ENCODE measurements at places on chromosomes 12 and 14. TPM values are rescaled to one million over a fixed set of nuclear protein-coding genes. Genes with fewer than 3 reads are reported as not detected.

The PLEKHD1 gene
- 0.25 TPM for polyA plus RNA-seq

The GALNT6 gene
- 1.4 TPM for polyA plus RNA-seq

The RNASE7 gene
- not detected for polyA plus RNA-seq

The IL22 gene
- polyA plus RNA-seq = not detected

The HNF1A gene
- polyA plus RNA-seq = 3.3 TPM

The ANAPC5 gene
- 181 TPM for polyA plus RNA-seq

The FAR2 gene
- polyA plus RNA-seq = 12.0 TPM

The GPRC5D gene
- polyA plus RNA-seq = 0.77 TPM

The ENDOU gene
- 0.29 TPM for polyA plus RNA-seq

The SLCO1B3 gene
- polyA plus RNA-seq = not detected

The EPYC gene
- polyA plus RNA-seq = not detected

The CLEC12A gene
- polyA plus RNA-seq = 2.1 TPM

The TAS2R30 gene
- polyA plus RNA-seq = 0.22 TPM

The RNF212B gene
- 1.6 TPM for polyA plus RNA-seq

The PLA2G1B gene
- polyA plus RNA-seq = 0.89 TPM

The USP15 gene
- 51.7 TPM for polyA plus RNA-seq

The KRT8 gene
- polyA plus RNA-seq = 247 TPM

The NELL2 gene
- 31.4 TPM for polyA plus RNA-seq

The TAS2R8 gene
- polyA plus RNA-seq = not detected

The PRICKLE1 gene
- 51.9 TPM for polyA plus RNA-seq

The TBX5 gene
- polyA plus RNA-seq = 57.1 TPM

The FUT8 gene
- polyA plus RNA-seq = 30.0 TPM

The TRPV4 gene
- polyA plus RNA-seq = 2.8 TPM

The BCL2L14 gene
- 0.56 TPM for polyA plus RNA-seq

The NGDN gene
- polyA plus RNA-seq = 61.2 TPM

The CLEC1B gene
- polyA plus RNA-seq = 2.9 TPM

The CLEC2A gene
- polyA plus RNA-seq = not detected

The EXOC3L4 gene
- 5.2 TPM for polyA plus RNA-seq

The SLC24A4 gene
- 0.31 TPM for polyA plus RNA-seq

The POLE2 gene
- 18.6 TPM for polyA plus RNA-seq

The KLHL33 gene
- polyA plus RNA-seq = 0.24 TPM

The BICD1 gene
- 16.9 TPM for polyA plus RNA-seq

The PWP1 gene
- polyA plus RNA-seq = 53.8 TPM

The NOS1 gene
- 0.37 TPM for polyA plus RNA-seq
